Activated naive CD4-positive, alpha-beta T cell treated with Interleukin-2 at 50 U/mL for 16 hours (primary cell): ENCODE measurements at places on chromosomes 5 and 9.

DNA sequence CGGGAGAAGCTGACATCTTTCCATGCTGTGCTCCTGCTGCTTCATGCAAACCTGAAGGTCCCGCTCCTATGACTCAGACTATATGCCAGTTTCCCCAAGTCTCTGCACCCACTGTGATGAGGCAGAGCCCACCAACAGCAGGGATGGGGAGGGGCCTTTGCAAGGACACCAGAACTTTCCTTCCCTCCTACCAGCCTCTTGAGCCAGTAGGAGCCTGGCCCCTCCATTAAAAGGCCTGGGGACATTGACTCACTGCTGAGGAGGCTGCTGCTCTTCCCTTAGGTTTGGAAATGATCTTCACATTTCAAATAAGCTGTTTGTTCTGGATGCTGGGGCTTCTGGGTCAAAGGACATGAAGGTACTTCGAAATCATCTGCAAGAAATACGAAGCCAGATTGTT, 26.1 kb upstream of the CTSL start:
- no peak for DNase-seq

DNA sequence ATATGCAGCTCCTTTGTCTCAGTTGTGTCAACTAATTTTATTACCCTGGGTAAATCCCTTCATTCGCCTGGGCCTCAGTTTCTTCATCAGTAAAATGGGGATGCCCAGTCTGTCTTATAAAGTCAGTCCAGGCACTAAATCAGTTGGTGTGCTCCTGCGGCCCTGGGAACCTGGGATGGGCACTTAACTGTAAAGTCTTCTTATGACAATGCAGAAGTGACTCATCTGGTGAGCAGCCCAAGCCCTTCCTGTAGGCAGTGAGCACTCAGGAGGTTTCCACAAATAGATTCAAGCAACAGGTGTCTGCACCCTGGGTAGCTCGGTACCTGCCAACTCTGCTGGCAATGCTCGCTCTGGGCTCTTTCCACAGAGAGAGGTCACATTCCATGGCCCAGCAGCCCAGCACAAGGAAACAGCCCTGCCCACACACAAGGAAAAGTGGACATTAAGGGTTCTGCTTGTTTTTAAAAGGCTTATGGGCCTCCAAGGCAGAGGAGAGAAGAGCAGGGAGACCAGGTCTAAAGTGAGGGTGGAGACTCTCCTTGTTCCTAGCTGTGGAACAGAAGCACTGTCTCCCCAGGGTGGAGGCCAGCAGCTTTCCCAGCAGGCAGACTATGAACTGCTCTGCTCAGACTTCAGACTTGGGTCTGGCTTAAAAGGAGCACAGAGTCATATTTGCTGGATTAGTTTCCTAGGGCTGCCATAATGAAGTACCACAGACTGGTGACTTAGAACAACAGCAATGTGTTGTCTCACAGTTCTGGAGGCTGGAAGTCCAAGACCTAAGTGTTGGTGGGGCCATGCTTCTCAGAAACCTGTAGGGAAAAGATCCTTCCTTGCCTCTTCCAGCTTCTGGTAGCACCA, 89.7 kb upstream of the ADRA1B start:
- DNase-seq, result no peak

DNA sequence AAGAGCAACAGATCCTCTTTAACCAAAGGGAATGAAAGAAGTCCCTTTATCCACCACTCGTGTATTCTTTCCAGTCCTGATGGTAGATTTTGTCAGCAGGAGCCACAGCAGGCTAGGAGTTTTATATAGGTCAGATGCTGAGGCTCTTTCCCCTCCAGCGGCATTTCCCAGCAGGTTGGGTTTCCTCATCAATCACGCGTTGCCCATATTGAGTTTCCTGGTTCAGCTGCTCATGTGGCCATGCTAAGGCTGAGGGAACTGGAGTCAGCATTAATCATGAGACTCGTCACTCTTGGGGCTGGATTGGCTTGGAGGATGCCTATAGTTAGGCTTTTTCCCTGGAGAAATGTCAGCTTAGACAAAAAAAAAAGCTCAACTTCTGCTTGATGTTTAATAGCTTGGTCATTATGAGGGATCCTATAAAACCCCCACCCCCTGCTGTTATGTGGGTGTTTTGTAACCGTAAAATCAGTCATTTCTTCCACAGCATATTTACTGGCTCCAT, 193.4 kb upstream of the GAS1 start:
- no peak for DNase-seq

DNA sequence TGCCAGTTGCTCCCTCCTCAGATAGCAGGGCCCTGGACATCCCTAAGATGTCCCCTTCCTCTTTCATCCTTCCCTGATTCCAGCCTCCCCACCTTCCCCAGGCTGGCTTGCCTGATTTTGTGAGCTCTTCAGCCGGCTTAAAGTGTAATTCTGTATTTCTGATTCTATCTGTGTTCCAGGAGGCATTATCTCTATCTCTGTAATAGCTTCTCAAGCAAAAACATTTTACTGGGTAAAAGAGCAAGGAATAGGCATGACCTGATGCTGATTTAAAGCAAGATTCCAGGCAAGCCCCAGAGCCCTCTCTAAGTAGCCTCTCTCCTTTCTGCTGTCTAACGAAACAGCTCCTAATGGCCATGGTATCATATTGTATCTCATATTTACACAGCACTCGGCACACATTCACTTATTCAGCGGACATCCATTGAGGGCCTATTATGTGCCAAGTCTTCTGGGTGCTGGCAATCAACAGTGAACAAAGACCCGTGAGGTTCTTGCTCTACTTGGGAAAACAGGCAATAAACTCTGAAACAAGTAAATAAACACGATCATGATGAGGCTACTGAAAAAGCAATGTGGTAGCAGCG, 100.9 kb upstream of the MSX2 start:
- no peak for DNase-seq

DNA sequence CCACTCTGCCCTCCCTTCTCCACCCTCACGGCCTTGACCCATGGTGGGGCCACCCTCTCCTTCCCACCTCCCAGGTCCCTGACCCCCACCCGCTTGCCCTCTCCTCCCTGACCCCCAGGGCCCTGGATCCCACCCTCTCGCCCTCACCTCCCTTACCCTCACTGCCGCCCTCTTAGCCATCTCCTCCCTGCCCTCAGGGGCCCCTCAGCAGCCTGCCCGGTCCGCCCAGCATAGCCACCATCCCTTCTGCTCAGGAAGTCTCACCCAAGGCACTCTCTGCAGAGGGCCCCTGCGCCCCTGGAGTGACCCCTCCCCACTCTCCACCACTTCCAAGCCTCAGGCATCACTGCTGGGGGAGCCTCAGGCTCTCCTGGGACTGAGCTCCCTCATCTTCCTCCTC, 66.3 kb downstream of the MRPL36 start:
- DNase-seq, result no peak

- DNase-seq, result no peak
These were observed 9.5 kb upstream of the UGCG start for GRCh38 chr9:111886983-111887718.

- DNase-seq, result no peak
These were observed 16.1 kb downstream of the AHRR start for GRCh38 chr5:337563-338130.

GRCh38 chr9:72292256-72292682, 72.7 kb downstream of the ZFAND5 start:
- no peak for DNase-seq

- no peak for DNase-seq
These were observed 5.8 kb downstream of the BSPRY start for GRCh38 chr9:113355040-113355596.

DNA sequence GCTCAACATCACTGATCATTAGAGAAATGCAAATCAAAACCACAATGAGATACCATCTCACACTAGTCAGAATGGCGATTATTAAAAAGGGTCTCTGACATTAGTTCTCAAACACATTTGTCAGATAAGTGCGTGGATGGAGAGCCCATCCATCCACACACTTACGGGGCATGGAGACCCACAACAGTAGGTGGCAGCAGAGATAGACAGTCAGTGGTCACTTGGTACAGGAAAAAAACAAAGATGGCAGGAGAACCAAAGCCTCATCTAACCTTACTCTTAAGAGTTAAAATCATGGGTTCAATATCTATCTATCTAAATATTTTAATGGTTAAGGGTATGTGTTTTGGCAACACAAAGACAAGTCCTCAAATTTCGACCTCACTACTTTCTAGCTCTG, 1378.7 kb upstream of the C9orf72 start:
- no peak for DNase-seq

- DNase-seq, result no peak
These were observed 69.1 kb downstream of the ABCA1 start for GRCh38 chr9:104858846-104859245.

DNA sequence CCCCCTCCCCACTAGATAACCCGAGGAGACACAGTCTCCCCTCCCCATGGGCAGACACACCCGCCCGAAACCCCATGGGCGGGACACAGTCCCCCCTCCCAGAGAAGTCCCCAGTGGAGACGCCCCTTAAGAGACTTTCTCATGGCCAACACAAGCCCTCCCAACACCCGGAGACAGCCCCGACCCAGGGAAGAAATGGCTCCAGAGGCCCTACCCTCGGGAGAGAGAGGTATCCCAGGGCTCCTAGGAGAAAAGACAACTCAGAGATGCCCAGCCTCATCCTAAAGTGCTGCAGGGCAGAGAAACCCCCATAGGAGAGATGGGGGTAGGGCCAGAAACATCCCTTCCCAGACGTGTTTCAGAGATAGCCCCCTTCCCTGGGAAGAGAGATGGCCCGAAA, 27.4 kb downstream of the PCDH1 start:
- no peak for DNase-seq

DNA sequence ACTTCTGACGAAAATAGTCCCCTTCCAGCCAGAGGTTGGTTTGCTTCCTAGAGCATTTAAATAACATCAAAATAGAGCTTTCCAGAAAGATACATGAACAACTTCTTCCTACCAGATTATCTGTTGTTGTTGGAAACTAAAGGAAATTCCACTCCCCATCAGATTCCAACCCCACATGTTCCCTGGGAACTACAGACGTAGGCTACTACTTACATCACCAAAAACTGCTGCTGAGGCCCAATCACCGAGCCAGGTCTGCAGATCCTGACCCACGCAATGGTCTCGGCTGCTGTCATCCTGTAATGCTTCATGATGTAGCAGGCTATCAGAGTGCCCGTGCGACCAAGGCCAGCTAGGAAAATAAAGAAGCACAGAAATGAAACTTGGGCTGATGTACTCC, 73.4 kb downstream of the HABP4 start:
- no peak for DNase-seq

GRCh38 chr5:53871050-53871449, 310.6 kb downstream of the NDUFS4 start:
- DNase-seq, result no peak
